Stimulated activated CD8-positive, alpha-beta memory T cell treated with anti-CD3 and anti-CD28 coated beads, Interleukin-2, amount 100 ng/mL, for 1 hour (primary cell): ENCODE measurements at places on chromosomes 5 and 9.

GRCh38 chr5:96175090-96175489 is 213.4 kb upstream of the ELL2 start:
- DNase-seq = no peak

DNA sequence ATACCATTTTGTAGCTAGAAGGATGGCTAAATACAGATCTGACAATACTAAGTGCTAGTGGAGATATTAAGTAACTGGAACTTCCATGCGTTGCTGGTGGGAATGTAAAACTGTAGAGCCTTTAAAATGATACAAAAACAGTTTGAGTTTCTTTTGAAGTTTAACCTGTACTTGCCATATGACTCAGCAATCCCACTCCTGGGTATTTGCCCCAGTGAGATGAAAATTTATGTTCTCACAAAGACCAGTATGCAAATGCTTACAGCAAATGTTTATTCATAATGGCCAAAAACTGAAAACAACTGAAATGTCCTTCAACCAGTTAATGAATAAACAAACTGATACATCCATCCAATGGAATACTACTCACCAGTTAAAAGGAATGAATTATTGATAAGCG is 137.3 kb downstream of the SLC12A2 start:
- DNase-seq = no peak

DNA sequence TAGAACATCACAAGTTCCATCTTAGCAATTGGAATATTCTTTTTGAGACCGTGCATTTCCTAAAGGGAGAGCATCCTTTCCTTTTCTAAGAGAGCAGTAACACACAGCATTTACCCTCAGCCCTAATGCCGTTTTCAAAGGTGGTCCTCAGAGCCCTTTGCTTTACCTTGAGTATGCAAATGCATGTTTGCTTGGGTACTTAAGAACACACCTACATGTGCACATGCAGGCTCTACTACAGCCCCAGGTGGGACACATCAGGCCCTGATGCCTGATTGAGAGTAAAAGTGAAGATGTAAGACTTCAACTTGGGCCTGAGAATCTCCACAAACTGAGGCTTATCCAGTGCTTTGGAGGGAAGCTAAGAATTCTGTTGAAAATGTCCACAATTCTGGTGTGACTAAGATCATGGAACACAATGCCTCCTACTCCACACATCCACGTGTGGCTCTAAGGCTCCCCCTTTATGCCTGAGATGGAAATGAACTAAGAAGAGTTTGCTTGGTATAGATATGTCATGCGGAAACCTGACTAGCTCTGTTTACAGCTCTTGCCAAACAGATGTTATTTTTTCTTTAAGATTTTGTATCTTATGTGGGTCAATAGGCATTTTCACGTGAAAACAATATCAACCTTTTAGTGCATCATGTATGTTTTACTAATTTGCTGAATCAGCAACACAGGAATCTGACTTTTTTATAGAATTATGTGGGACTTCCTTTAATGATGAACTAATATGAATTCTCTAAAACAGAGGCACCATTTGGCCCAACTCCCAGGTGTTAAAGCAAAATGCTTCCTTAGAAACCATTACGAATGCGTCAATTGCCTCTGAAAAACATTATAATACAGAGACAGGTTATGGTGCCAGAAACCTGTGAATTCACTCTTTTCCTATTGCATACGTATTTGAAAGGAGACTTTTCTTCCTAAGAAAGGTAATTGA is 48.9 kb upstream of the SLC2A8 start:
- DNase-seq = no peak

GRCh38 chr9:86470326-86470725 is 116.1 kb upstream of the TUT7 start:
- DNase-seq = no peak

DNA sequence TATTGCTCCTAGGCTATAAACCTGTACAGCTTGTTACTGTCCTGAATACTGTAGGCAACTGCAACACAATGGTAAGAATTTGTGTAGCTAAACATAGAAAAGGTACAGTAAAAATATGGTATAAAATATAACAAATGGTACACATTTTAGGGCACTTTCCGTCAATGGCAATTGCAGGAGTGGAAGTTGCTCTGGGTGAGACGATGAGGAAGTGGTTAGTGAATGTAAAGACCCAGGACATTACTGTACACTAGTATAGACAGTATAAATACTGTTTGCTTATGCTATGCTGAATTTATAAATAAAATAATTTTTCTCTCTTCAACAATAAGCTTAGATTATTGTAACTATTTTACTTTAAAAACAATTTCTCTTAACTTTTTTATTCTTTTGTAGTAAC is 15.6 kb upstream of the ADRB2 start:
- no peak for DNase-seq

GRCh38 chr9:120845255-120845654 is 2.5 kb upstream of the PSMD5 start:
- DNase-seq = no peak

GRCh38 chr9:36876056-36876455 is 158.0 kb downstream of the PAX5 start:
- DNase-seq = no peak

- DNase-seq = no peak
Measured at GRCh38 chr9:93664549-93665120, 88.3 kb downstream of the PHF2 start.

DNA sequence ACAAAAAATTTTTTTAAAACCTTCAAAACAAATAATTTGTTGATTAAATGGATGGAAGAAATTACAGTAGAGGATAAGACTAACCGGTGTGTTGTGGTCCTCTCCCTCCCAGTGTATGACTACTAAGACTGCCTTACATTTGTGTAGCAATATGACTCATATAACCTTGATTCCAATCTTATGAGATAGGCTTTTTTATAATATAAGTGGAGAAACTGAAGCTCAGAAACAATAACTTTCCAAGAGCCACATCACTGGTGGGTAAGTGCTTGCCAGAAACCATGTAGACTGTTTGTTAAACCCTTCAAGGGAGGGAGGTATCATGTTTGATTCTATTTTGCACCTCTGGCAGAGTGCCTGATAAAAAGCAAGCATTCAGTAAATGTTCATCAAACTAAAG is 47.5 kb downstream of the NLN start:
- no peak for DNase-seq

DNA sequence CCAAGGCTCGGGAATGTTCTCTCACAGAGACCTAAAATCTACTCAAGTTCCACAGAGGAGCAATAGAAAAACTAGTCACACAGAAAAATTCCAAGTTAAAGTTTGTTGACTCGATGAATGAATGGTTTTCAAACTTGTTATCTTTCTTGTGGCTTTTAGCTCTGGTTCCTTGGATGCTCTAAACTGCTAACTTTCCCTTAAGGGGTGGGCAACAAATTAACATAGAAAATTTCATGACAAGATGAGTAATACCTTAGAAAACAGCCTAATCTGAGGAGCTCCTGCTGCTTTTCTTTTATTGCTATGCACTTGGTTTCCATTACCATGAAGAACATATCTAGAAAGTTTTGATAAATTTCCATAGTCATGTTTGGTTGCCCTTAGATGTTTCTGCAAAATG is 100.2 kb upstream of the CCDC112 start:
- DNase-seq = no peak

DNA sequence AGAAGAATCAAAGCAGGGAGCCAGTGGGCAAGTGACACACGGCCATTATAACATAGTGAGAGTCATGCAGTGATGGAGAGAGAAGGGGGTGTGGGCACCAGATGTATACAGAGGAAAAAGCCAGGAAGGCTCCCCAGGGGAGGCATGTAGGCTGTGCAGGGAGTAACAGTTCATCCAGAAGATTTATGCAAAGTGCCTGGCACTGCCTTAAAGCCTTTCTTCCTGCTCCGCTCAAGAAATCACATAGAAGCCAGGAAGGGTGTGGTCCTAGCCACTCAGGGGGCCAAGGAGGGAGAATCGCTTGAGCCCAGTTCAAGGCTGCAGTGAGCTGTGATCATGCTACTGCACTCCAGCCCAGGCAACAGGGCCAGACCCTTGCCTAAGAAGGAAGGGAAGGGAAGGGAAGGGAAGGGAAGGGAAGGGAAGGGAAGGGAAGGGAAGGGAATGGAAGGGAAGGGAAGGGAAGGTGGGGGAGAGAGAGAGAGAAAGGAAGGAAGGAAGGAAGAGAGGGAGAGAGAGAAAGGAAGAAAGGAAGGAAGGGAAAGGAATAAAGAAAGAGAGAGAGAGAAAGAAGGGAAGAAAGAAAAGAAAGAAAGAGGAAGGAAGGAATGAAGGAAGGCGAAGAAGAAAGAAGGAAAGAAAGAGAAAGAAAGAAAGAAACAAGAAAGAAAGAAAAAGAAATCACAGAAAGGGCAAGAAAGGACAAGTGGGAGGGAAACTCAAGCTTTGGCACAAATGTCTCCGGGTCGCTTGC is 89.8 kb downstream of the LHX2 start:
- DNase-seq = no peak

GRCh38 chr5:16549491-16550206 is 67.1 kb downstream of the RETREG1 start:
- DNase-seq = no peak

- DNase-seq = no peak
Measured at GRCh38 chr5:118726891-118727290, 261.5 kb downstream of the DTWD2 start.

DNA sequence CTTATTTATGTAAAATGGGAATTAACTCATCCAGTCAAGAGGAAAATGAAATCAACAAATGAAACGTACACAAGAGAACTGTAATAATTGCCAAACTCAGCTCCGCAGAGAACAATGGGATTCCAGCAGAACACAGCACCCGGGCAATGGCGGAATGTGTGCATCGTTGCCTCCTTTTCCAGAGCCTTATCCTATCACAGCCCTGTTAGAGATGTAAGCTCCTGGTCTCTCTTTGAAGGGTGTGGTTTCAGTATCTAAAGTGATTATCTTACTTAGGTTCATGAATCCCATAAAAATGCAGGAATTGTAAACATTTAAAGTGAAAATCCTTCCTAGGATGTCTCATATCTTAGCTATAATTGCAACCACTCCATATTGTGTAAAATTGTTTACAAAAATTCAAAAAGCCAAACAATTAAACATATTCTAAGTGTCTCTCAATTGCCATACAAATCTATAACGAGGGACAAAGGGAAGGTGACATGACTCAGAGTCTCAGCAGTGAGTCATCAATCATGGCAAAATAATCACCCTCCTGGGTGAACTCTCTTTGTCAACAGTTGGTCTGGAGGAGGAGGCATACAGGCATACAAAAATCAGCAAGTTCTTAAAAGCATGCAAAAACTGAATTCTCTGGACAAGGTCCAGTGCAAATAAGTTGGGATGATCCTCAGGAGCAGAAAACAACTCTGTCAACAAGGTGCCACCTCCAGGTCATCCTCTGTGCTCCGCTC is 22.6 kb downstream of the SEMA5A start:
- no peak for DNase-seq

DNA sequence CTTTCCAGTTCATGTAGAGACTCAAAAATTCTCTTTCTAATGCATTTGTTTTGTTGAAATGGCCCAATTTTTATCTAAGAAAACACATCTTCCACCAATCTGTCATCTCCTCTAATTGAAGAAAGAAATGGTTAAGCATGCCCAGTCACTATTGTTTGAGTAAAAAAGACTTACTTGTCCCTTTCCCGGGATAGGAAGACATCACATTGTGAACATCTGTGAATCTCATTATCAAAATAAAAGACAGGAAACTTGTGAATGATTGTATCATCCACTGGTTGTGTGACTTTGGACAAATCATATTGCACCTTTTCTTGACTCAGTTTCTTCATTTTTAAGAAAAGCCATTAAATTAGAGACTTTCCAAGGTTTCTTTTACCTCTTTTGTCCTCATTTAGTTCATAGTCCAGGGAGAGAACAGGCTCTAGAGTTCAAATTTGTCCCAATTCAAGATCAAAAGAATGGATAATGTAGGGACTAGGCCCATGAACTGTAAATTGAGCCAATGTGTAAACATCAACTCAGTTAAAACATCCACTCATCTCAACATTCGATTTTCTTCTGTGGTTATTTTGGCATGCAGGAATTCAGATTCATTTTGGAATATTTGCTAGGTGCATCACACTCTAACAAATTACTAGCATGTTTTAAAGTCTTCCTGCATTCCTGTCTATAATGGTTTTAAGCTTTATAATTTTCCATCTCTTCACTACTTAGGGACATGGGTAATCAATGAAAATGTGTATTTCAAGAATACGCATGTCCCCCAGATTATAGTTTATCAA is 838.0 kb upstream of the WWC1 start:
- no peak for DNase-seq

DNA sequence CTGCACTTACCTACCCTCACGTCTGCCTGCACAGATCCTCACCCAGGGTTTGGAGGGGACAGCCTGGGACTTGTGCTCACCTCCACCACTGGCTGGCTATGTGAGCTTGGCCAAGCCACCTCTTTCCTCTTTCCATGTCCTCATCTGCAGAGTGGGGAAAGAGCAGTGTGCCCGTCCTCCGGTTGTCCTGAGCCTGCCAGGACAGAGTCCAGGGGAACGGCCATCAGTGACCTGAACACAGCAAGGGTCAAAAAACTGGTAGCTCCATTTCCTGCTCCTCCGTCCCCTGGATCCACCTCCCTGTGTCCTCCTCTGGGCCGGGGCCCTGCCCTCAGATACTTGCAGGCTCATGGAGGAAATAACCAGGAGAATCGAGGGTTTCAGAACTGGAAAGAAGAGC is 187.7 kb downstream of the OLFM1 start:
- DNase-seq = no peak

- no peak for DNase-seq
Measured at GRCh38 chr5:74673011-74673790, 11.8 kb upstream of the HEXB start.

- no peak for DNase-seq
Measured at GRCh38 chr9:96513622-96514021, 63.7 kb downstream of the HABP4 start.

DNA sequence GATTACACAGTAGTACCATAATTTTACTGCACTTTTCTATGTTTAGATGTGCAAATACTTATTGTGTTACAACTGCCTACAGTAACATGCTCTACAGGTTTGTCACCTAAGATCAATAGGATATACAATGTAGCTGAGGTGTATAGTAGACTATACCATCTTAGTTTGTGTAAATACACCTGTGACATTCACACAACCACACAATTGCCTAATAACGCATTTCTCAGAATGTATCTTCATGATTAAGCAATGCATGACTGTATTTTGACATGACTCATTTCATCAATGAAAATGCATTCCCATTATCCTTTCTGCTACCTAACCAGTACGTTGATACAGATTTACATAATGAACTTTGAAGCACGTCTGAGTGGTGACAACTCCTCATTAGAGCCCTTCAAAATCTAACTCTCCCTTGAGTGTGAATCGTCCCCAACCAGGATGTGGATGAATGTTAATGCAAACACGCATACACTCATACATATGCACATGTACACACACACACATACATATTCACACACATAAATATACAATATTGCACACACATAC is 28.4 kb downstream of the GZMK start:
- DNase-seq = no peak

GRCh38 chr5:146428658-146429057 is 18.5 kb upstream of the TCERG1 start:
- no peak for DNase-seq

GRCh38 chr9:78297672-78297961 is 692 bp downstream of the PSAT1 start:
- no peak for DNase-seq
